ENCODE measurements at places on chromosomes 13 and 19. TPM values are rescaled to one million over a fixed set of nuclear protein-coding genes. Genes with fewer than 3 reads are reported as not detected.
A peak's percentile ranks its signal among the peaks of the same experiment; 100 is the strongest.

GRCh38 chr13:93422980-93423543 is 196.5 kb downstream of the GPC6 start:
- no peak overlapping the region for H3K4me3 ChIP-seq
- H3K27me3 ChIP-seq, result no peaks in the 10 kb centered on the region
- no peaks in the 10 kb centered on the region for H3K36me3 ChIP-seq
- H3K4me1 ChIP-seq, result no peaks in the 10 kb centered on the region
- H3K27ac ChIP-seq, result no peak overlapping the region

GRCh38 chr13:111527614-111528229 is 207.3 kb downstream of the TEX29 start:
- no peaks in the 10 kb centered on the region for H3K36me3 ChIP-seq
- DNase-seq, result peak; percentile 26
- H3K27ac ChIP-seq, result no peak overlapping the region
- H3K4me1 ChIP-seq, result no peaks in the 10 kb centered on the region

- no peaks in the 10 kb centered on the region for H3K36me3 ChIP-seq
- DNase-seq, result no peak
- H3K4me1 ChIP-seq, result no peaks in the 10 kb centered on the region
- H3K27ac ChIP-seq, result no peak overlapping the region
- H3K4me3 ChIP-seq, result no peak overlapping the region
Measured at GRCh38 chr13:24893863-24894262, 129.9 kb downstream of the RNF17 start.

GRCh38 chr13:113823771-113824170 is 40.1 kb downstream of the GAS6 start:
- peaks cover 62% of the 10 kb centered on the region for H3K36me3 ChIP-seq
- H3K4me3 ChIP-seq, result no peak overlapping the region
- H3K4me1 ChIP-seq, result no peaks in the 10 kb centered on the region
- no peak overlapping the region for H3K27ac ChIP-seq
- no peaks in the 10 kb centered on the region for H3K27me3 ChIP-seq
- DNase-seq, result no peak

DNA sequence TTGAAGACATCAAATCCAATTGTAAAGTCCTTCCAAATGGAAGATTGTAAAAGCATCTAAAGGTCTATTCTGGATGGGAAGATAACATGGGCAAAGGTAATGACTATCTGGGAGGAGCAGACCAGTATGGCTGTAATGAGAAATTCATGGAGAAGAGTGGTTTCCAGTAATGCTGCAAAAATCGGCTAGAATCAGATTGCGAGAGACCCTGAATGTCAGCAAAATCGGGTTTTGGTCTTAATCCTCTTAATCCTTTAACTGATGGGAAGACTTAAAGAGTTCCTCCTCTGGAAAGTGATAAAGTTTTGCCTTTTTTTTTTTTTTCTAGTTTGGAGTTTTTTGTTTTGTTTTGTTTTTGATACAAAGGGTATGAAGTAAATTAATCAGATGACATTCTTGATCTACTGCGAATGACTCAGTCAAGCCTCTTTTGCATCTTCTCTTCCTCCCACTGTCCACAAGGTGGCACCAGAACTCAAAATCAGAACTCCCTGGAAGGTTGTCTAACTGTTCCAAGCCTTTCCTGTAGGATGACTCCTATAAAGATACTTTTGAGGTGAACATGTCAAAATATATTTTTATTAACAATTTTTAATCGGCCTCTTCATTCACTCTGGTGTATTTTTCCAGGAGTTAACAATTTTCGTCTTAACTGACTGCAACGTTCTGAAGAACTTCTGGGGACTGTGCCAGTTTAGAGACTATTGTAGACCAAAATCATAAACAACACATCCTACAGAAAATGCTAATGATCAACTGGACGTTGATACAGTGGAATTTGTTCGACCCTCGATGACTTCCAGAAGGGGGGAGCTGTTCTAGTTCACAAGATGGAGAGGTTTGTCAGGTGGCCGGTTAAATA is 213.3 kb upstream of the MIR17HG start:
- H3K27me3 ChIP-seq, result no peaks in the 10 kb centered on the region
- no peak overlapping the region for H3K4me3 ChIP-seq
- no peaks in the 10 kb centered on the region for H3K36me3 ChIP-seq
- no peak for DNase-seq
- H3K4me1 ChIP-seq, result no peaks in the 10 kb centered on the region

DNA sequence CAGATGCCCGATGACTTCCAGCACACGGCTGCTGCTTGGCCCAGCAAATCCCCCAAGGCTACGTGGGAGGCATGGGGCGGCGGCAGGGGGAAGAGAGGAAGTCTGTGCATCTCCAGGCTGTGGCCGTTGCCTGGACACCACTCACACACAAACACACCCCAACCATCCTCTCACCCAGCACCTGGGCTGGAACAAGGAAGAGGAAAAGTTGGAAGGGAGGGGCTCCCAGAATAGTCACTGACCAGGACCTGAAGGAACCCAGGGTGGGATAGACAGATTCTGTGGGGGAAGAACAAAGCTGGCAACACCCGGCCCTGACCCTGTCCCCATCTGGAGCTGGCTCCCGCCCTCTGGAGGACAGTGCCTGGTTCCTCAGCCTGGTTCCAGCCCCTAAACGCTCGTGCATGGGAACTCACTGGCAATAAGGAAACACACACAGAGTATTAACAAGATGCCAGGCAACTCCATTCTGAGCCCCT is 11.2 kb downstream of the PPP6R1 start:
- H3K27me3 ChIP-seq, result no peaks in the 10 kb centered on the region
- peak; percentile 76 for DNase-seq
- no peaks in the 10 kb centered on the region for H3K4me1 ChIP-seq
- H3K27ac ChIP-seq, result peak overlapping the region; percentile 33
- no peak overlapping the region for H3K4me3 ChIP-seq

GRCh38 chr19:5048091-5048726 is 79.3 kb downstream of the KDM4B start:
- no peaks in the 10 kb centered on the region for H3K27me3 ChIP-seq
- DNase-seq, result peak; percentile 42
- H3K36me3 ChIP-seq, result no peaks in the 10 kb centered on the region
- H3K4me3 ChIP-seq, result no peak overlapping the region
- no peak overlapping the region for H3K27ac ChIP-seq
- peaks cover 11% of the 10 kb centered on the region for H3K4me1 ChIP-seq

DNA sequence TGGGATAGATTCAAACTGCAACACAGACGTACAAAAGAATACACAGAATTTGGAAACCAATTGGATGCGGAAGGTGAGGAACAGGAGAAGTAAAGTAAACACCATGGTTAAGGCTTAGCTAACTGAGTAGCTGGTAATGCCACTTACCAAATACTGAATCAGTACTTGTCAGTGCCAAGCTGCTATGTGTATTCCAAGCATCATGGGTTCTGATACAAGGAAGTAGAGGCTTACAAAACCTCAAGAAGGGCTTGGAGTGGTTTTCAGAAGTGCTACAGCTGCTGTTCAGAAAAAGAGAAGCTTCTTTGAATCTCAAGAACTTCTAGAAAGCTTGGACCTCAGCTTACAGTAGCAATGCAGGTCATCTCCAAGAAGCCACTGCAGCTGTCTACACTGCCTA is 35.9 kb upstream of the DCT start:
- no peaks in the 10 kb centered on the region for H3K4me1 ChIP-seq
- H3K36me3 ChIP-seq, result no peaks in the 10 kb centered on the region
- no peak for DNase-seq
- no peaks in the 10 kb centered on the region for H3K27me3 ChIP-seq
- H3K27ac ChIP-seq, result no peak overlapping the region
- H3K4me3 ChIP-seq, result no peak overlapping the region

DNA sequence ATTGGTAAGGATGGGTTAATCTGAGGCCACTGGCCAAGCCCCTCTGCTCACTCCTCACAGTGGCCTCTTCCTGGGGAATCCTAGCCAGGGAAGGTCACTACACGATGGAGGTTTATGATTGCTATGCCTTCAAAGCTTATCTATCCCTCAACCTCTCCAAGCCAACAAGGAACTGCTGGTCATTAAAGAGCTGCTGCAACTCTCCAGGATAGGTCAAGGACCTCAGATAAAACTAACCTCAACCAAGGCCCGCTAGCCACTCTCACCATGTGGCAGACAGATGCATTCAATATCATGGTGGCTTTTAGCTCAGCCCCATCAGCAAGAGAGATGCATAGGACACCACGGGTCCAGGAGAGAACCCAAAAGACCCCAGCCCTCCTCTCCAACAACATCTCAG is 71.6 kb downstream of the SERTM1 start:
- H3K27me3 ChIP-seq, result no peaks in the 10 kb centered on the region
- no peaks in the 10 kb centered on the region for H3K36me3 ChIP-seq
- no peaks in the 10 kb centered on the region for H3K4me1 ChIP-seq
- H3K27ac ChIP-seq, result no peak overlapping the region
- H3K4me3 ChIP-seq, result no peak overlapping the region

DNA sequence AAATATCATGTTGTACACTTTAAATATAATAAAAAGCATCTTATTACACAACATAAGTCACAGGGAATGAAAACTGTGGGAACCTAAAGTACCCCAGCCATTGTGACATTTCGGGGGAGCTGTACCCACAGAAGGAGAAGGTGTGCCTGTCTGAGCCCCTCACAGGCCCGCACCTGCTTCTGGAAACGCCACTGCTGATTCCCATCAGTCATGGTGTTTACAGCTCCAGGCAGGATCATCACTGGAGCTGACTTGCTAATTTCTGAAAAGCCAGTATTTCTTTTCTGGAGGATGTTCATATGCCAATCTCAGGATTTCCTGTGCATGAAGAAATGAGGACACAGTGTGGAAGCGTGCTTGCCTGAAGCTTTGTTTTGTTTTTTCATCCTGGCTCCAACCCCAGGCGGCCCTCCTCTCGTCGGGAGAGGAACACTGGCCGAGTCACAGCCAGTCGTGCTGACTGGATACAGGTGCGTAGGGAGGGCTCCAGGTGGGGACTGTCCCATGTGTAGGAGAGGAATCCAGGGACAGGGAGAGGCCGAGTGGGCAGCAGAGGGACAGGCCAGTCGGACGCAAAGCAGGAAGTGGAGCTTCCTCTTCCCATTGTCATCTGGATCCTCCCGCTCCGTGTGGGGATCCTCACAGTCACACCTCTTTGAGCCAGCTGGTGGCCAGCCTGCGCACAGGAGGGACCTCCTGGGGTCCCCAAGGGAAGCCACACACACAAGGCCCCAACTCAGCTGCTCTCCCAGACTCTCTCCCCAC is 4.2 kb upstream of the ATP12A start:
- no peaks in the 10 kb centered on the region for H3K36me3 ChIP-seq
- peaks cover 22% of the 10 kb centered on the region for H3K4me1 ChIP-seq
- no peak overlapping the region for H3K4me3 ChIP-seq
- no peak overlapping the region for H3K27ac ChIP-seq
- H3K27me3 ChIP-seq, result no peaks in the 10 kb centered on the region

GRCh38 chr13:29196409-29197074 is 376.4 kb downstream of the MTUS2 start:
- H3K27ac ChIP-seq, result no peak overlapping the region
- no peak overlapping the region for H3K4me3 ChIP-seq
- H3K4me1 ChIP-seq, result no peaks in the 10 kb centered on the region
- H3K27me3 ChIP-seq, result no peaks in the 10 kb centered on the region
- H3K36me3 ChIP-seq, result no peaks in the 10 kb centered on the region

DNA sequence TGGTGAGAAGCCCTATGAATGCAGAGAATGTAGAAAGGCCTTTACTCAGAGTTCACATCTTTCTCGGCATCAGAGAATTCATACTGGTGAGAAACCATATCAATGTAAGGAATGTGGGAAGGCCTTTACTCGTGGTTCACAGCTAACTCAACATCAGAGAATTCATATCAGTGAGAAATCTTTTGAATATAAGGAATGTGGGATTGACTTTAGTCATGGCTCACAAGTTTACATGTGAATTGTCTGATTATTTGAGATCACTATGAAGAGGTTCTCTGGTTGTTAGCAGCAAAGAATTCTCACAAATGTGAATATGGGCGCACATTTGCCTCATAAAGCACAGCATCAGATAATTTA is 43.7 kb downstream of the ZNF585A start:
- no peaks in the 10 kb centered on the region for H3K36me3 ChIP-seq
- no peaks in the 10 kb centered on the region for H3K27me3 ChIP-seq
- H3K4me1 ChIP-seq, result no peaks in the 10 kb centered on the region
- DNase-seq, result no peak
- no peak overlapping the region for H3K4me3 ChIP-seq
- H3K27ac ChIP-seq, result no peak overlapping the region

- no peaks in the 10 kb centered on the region for H3K36me3 ChIP-seq
- DNase-seq, result peak; percentile 91
- peak overlapping the region; percentile 89 for H3K27ac ChIP-seq
- peaks cover 38% of the 10 kb centered on the region for H3K4me1 ChIP-seq
- no peaks in the 10 kb centered on the region for H3K27me3 ChIP-seq
- H3K4me3 ChIP-seq, result peak overlapping the region; percentile 89
Measured at GRCh38 chr19:42284066-42284501, 15.0 kb downstream of the CIC start.

Gene PSPN
- 5.2 TPM for total RNA-seq

Gene HSD17B14
- 2.0 TPM for total RNA-seq

Gene ZNF540
- 3.6 TPM for total RNA-seq

Gene LGALS7B
- not detected for total RNA-seq

Gene ACP7
- not detected for total RNA-seq

Gene SPACA4
- not detected for total RNA-seq

Gene INSL3
- not detected for total RNA-seq

Gene TYK2
- 252 TPM for total RNA-seq

Gene CGB5
- total RNA-seq, result not detected

Gene SKA3
- total RNA-seq, result 6.6 TPM

Gene LRRC8E
- 0.80 TPM for total RNA-seq

Gene ZNF816
- 11.3 TPM for total RNA-seq

Gene ZNF880
- total RNA-seq, result 15.4 TPM

Measured in Peyer's patch (tissue), 4 donors.